IPS DF 19.7 (cell line): ENCODE measurements at places on chromosomes 5 and 9.

GRCh38 chr5:28117691-28118090 is 1079.3 kb upstream of the CDH9 start:
- DNase-seq: no peak

- DNase-seq: no peak
These were observed 65.0 kb downstream of the MELK start for GRCh38 chr9:36637491-36638270.

- no peak for DNase-seq
These were observed 923.1 kb upstream of the CDH10 start for GRCh38 chr5:25567881-25568280.

- no peak for DNase-seq
These were observed 6.9 kb upstream of the TRMT10B start for GRCh38 chr9:37746448-37747270.

GRCh38 chr9:73270967-73271721 is 119.5 kb downstream of the ANXA1 start:
- no peak for DNase-seq

DNA sequence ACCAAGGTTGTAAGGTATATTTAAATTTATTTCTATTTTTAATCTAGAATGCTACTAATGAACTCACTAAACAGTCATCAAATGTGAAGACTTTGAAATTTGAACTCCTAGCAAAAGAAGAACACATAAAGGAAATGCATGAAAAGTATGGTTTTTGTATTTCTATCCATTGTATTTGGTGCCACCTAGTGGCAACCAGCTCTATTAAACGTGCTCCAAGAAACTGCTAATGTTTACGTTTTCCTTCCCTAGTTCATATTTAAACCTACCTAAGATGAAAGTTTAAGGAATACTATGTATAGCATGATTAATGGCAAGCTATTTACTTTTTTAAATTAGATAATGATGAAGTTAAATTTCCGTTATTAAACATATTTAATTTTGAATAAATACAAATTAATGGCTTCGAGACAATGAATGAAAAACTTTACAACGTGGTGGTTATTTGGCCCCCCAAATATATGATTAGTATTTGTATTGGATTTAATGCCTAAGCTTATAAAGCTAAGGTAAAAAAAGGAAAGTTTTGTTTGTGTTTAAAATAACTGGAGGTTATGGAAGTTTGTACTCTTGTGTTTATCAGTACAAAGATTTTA is 115.9 kb upstream of the SH3GL2 start:
- no peak for DNase-seq

DNA sequence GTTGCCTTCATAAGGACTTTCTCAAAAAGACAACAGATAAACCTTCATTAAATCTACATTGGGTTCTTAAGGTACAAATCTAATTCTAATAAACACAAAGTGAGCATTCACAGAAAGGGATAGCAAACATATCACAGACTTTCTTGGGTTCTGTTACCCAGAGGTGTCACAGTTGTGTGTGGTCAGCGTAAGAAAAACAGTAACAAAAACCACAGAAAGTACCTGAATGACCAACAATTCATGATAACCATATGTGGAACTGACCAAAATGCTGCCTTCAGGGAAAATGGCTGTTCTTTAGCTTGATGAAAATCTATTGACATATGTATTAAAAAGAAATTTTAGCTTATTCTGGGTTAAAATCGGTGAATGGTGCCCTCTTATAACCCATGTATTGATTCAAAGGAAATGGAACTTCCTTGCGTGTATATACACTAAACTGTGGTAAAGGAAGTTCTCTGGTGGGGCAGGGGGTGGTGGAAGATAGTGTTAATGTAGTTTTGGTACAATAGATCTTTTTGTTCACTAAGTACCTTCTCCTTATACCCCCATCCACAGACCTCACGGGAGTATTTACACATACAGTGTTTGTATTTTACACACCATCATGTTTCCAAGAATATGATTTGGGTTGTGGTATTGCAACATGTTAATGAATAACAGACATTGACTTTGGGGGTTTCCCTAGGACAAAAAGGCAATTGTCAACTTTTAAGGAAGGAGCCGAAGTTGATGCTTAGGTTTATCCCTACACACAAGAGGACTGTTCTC is 152.5 kb downstream of the APBA1 start:
- no peak for DNase-seq

DNA sequence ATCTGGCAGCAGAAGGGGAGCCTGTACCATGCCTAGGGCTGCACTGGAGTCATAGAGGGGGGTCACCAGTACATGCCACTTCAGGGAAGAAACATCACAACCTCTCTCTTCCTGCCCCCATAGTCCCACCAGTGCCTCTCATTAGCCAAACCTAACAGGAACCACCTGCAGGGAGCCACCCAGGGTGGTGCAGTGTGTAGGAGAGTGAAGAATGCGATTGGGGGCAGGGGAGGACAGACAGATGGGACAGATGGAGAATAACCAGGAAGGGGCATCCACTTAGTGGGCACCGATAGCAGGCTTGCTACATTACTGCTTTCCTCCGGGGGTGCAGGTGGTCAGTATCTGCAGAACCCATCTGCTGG is 19.2 kb downstream of the DAPK1 start:
- no peak for DNase-seq

- no peak for DNase-seq
These were observed 269.1 kb downstream of the FANCC start for GRCh38 chr9:95048225-95049087.
